ENCODE measurements at places on chromosomes 4 and X. TPM values are rescaled to one million over a fixed set of nuclear protein-coding genes. Genes with fewer than 3 reads are reported as not detected.

Gene TRIM60
- total RNA-seq: not detected

- H3K4me1 ChIP-seq: no peaks in the 10 kb centered on the region
- H3K4me3 ChIP-seq: no peak overlapping the region
- no peaks in the 10 kb centered on the region for H3K27me3 ChIP-seq
- H3K36me3 ChIP-seq: no peaks in the 10 kb centered on the region
- no peak for ATAC-seq
These were observed 73.3 kb downstream of the CYLC1 start for GRCh38 chrX:83934220-83934619.

Gene SHROOM2
- total RNA-seq: 1.2 TPM

Gene SOX3
- total RNA-seq: not detected
